ENCODE measurements at places on chromosomes 16 and 17. TPM values are rescaled to one million over a fixed set of nuclear protein-coding genes. Genes with fewer than 3 reads are reported as not detected.

TNFRSF13B gene
- not detected for polyA plus RNA-seq

ARL16 gene
- polyA plus RNA-seq, result 76.1 TPM

KRT40 gene
- polyA plus RNA-seq, result not detected

ADAD2 gene
- polyA plus RNA-seq, result 0.80 TPM

TMEM235 gene
- polyA plus RNA-seq, result not detected

GRCh38 chr17:60827943-60828342, 150.3 kb downstream of the BCAS3 start:
- H3K36me3 ChIP-seq, result no peaks in the 10 kb centered on the region
- H3K27me3 ChIP-seq, result no peaks in the 10 kb centered on the region
- H3K27ac ChIP-seq, result no peak overlapping the region
- H3K4me3 ChIP-seq, result no peak overlapping the region

- no peaks in the 10 kb centered on the region for H3K4me1 ChIP-seq
- no peak for DNase-seq
- no peak overlapping the region for H3K27ac ChIP-seq
- H3K4me3 ChIP-seq, result no peak overlapping the region
- H3K36me3 ChIP-seq, result no peaks in the 10 kb centered on the region
- H3K27me3 ChIP-seq, result no peaks in the 10 kb centered on the region
Observed at GRCh38 chr17:55605705-55606487, 94.6 kb upstream of the SMIM36 start.

GRCh38 chr16:9761870-9762269, 420.4 kb downstream of the GRIN2A start:
- no peak overlapping the region for H3K4me3 ChIP-seq
- H3K27ac ChIP-seq, result no peak overlapping the region
- no peaks in the 10 kb centered on the region for H3K27me3 ChIP-seq
- H3K36me3 ChIP-seq, result no peaks in the 10 kb centered on the region
- no peaks in the 10 kb centered on the region for H3K4me1 ChIP-seq
- no peak for DNase-seq

GRCh38 chr16:20674684-20675487, 22.6 kb downstream of the ACSM1 start:
- peak overlapping the region; percentile 56 for H3K4me3 ChIP-seq
- no peaks in the 10 kb centered on the region for H3K27me3 ChIP-seq
- no peak for DNase-seq
- peak overlapping the region; percentile 66 for H3K27ac ChIP-seq
- H3K36me3 ChIP-seq, result no peaks in the 10 kb centered on the region

- no peak overlapping the region for H3K27ac ChIP-seq
- no peak overlapping the region for H3K4me3 ChIP-seq
- H3K36me3 ChIP-seq, result no peaks in the 10 kb centered on the region
- no peak for DNase-seq
Observed at GRCh38 chr17:40827746-40828453, 5.5 kb upstream of the KRT10 start.

DNA sequence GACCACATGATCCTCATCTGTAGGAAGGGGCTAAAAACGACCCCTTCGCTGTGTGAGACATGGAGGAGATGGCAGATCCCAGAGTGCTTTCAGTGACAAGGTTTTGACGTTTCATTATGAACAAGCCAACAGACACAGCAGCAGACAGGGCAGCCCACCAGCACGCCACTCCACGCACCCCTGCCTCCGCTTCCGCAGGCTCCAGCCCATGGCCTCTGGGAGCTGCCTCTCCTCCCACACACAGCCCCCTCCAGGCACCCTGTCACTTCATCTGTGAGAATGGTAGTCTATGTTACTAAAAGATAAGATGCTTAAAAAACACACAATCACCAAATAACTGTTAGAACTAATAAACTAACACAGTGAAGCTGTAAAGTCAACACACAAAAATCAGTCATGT, 12.3 kb upstream of the ADCY7 start:
- H3K27me3 ChIP-seq, result no peaks in the 10 kb centered on the region
- no peak overlapping the region for H3K4me3 ChIP-seq
- H3K27ac ChIP-seq, result no peak overlapping the region
- H3K4me1 ChIP-seq, result no peaks in the 10 kb centered on the region
- DNase-seq, result peak; percentile 19

- no peaks in the 10 kb centered on the region for H3K36me3 ChIP-seq
- no peak overlapping the region for H3K4me3 ChIP-seq
- peak; percentile 85 for DNase-seq
- H3K27ac ChIP-seq, result no peak overlapping the region
- H3K27me3 ChIP-seq, result no peaks in the 10 kb centered on the region
Observed at GRCh38 chr17:11608396-11608795, 10.1 kb downstream of the DNAH9 start.

DNA sequence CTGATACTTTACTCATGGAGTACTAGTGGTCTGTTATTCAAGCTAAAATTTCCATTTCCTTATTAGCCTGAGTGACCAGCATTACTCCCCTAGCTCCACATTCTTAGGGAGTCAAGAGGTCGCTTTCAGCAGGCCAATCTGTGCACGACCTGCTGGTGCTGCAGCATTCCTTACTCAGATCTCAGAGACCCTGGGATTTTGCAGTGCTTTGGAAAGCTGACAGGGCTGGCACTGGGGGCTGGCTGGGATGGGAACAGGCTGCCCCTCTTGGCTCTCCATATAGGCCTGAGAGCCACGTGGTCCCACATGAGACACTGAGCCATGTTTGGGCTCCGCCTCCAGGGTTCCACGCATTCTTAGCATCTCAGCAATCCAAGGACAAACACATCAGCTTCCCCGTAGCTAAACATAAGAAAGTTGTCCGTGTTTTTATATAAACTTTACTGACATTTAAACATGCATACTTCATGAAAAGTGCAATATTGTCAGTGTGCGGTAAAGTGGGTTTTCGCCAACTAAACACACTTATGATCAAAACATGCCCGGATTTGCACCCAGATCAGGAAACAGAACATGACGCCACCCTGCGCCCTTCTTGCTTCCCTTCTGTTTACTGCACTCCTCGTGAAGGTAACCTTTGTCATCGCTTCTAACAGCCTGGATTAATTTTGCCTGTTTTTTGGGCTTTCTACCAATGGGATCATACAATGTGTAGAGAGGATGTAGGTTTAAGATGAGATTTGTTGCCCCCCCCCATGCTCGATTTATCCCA, 254.5 kb upstream of the CACNG5 start:
- H3K4me3 ChIP-seq, result no peak overlapping the region
- H3K4me1 ChIP-seq, result peaks cover 55% of the 10 kb centered on the region
- no peaks in the 10 kb centered on the region for H3K27me3 ChIP-seq
- peak overlapping the region; percentile 54 for H3K27ac ChIP-seq
- no peaks in the 10 kb centered on the region for H3K36me3 ChIP-seq
- peak; percentile 73 for DNase-seq

GRCh38 chr16:2752850-2753732, 653 bp downstream of the SRRM2 start:
- H3K4me3 ChIP-seq, result peak overlapping the region; percentile 89
- H3K27ac ChIP-seq, result peak overlapping the region; percentile 100

DNA sequence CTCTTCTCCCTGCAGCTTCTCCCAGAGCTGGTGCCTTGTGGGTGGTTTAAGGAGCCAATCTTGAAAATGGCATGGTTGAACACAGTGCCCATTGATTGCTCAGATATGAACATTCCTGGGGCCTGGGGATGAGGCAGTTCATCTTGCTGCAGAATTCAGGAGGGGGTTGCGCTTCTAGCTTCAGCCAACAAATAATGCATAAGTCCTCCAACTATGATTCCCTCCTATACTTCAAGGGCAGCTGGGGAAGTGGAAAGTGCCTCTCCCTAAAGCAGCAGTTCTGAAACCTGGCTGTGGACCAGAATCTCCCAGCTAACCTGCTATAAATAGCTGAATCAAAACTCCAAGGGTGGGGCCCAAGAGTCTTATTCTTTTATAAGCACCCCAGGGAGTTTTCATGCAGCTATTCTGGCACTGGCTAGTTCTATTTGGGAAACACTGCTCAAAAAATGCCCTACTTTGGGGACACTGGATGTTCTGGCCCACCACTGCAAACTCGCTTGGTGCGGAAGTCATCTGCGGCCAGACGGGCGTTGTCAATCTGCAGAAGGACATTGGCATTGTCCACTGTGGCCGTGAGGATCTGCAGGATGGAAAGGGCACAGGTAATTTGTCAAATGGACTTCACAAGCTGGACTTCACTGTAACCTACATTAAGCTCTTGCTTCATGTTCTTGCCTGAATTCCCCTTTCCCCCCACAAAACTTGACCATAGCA, 130.3 kb downstream of the CCDC144A start:
- no peak for DNase-seq
- H3K4me1 ChIP-seq, result no peaks in the 10 kb centered on the region
- H3K27ac ChIP-seq, result no peak overlapping the region

DNA sequence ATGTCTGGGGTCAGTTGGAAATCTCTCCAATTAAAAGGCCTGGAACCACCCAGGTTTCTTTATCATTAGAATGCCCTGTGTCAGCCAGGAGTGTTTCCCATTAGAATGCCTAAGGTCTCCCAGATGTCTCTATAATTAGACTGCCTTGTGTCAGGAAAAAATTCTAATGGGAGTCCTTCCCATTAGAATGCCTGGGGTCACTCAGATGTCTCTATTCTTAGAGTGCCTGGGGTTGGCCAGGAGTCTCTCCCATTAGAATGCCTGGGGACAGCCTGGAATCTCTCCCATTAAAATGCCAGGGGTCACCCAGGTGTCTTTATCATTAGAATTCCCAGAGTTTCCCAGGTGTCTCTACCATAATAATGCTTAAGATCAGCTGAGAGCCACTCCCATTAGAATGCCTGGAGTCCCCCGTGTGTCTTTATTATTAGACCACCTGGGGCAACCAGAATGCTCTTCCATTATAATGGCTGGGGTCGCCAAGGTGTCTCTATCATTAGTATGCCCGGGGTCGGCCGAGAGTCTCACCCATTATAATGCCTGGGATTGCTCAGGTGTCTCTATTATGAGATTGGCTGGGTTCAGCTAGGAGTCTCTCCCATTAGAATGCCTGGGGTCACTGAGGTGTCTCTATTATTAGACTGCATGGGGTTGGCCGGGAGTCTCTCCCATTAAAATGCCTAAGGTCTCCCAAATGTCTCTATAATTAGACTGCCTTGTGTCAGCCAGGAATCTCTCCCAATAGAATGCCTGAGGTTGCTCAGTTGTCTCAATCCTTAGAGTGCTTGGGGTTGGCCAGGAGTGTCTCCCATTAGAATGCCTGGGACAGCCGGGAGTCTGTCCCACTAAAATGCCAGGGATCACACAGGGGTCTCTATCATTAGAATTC, 2254.6 kb downstream of the TP53TG3F start:
- H3K4me3 ChIP-seq, result no peak overlapping the region
- H3K27me3 ChIP-seq, result no peaks in the 10 kb centered on the region
- no peaks in the 10 kb centered on the region for H3K36me3 ChIP-seq
- no peaks in the 10 kb centered on the region for H3K4me1 ChIP-seq
- no peak overlapping the region for H3K27ac ChIP-seq

DNA sequence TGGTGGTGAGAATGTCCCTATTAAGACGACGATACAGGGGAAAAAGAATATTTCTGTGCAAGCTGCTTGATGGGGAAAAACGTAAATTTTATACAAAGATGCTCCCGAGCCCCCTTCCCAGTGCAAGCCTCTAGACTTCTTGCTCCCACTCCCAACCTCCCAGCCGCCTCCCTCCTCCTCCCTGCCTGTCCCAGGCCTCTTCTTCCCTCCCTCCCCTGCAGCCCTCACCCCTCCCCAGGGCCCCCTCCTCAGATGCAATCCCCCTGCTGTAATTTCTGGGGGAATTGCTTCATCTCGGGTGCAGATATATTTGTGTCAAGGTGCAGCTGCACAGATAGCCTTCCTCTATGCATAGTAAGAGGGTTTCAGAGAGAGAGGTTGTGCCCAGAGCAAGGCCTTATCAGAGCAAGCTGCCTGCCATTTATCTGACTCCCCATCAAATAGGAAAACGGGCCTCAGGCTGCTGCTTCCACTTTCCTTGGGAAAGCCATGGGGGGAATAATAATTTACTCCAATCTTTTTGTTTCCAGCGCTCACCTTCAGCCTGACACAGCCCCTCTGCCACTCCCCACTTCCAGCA, 47.4 kb upstream of the LHX1 start:
- H3K36me3 ChIP-seq, result no peaks in the 10 kb centered on the region
- DNase-seq, result no peak
- H3K4me3 ChIP-seq, result no peak overlapping the region
- no peaks in the 10 kb centered on the region for H3K27me3 ChIP-seq
- no peaks in the 10 kb centered on the region for H3K4me1 ChIP-seq
- no peak overlapping the region for H3K27ac ChIP-seq

- H3K27me3 ChIP-seq, result no peaks in the 10 kb centered on the region
- no peak for DNase-seq
- peaks cover 3% of the 10 kb centered on the region for H3K36me3 ChIP-seq
- H3K4me1 ChIP-seq, result no peaks in the 10 kb centered on the region
- no peak overlapping the region for H3K27ac ChIP-seq
Observed at GRCh38 chr16:19649980-19650379, 68.0 kb downstream of the KNOP1 start.

GRCh38 chr17:4381690-4382671, 15.5 kb upstream of the UBE2G1 start:
- DNase-seq, result peak; percentile 29
- no peak overlapping the region for H3K4me3 ChIP-seq
- H3K4me1 ChIP-seq, result no peaks in the 10 kb centered on the region
- no peaks in the 10 kb centered on the region for H3K36me3 ChIP-seq

- DNase-seq, result no peak
- peaks cover 29% of the 10 kb centered on the region for H3K4me1 ChIP-seq
- no peak overlapping the region for H3K4me3 ChIP-seq
- no peaks in the 10 kb centered on the region for H3K36me3 ChIP-seq
- no peaks in the 10 kb centered on the region for H3K27me3 ChIP-seq
Observed at GRCh38 chr17:66414561-66415175, 112.3 kb downstream of the PRKCA start.

DNA sequence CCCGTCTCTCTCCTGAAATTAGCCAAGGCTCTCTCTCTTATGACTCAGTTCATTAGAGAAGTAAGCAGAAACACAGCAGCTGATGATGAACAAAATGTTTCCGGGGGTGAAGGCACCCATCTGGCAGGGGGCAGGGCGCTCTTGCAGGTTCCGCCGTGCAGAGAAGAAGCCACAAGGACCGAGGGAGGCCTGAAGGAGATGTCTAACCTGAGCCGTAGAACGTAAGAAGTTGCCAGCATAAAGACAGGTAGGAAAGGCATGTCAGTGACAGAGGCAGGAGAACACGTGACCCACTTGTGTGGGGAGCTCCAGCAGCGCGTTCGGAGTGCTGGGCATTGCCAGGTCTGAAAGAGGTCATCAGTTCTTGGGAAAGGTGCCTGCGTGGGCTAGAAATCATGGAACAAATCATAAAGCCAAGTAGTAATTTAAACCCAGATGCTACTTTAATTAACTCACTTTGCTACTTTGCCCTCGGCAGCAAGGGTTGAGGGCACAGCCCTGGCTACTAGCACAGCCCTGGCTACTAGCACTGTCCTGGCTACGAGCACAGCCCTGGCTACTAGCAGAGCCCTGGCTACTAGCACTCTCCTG, 198.6 kb downstream of the RPTOR start:
- H3K4me3 ChIP-seq, result no peak overlapping the region
- no peak for DNase-seq
- peaks cover 3% of the 10 kb centered on the region for H3K36me3 ChIP-seq
- no peak overlapping the region for H3K27ac ChIP-seq
- H3K27me3 ChIP-seq, result no peaks in the 10 kb centered on the region
